ENCODE measurements at places on chromosomes 3 and 15. TPM values are rescaled to one million over a fixed set of nuclear protein-coding genes. Genes with fewer than 3 reads are reported as not detected.

Gene ETV5
- total RNA-seq, result 4.3 TPM

Gene ACP3
- 57.5 TPM for total RNA-seq

Gene ACKR2
- total RNA-seq, result 1.1 TPM

Gene PRICKLE2
- 6.0 TPM for total RNA-seq

Gene A4GNT
- total RNA-seq, result not detected

Gene SLC38A3
- total RNA-seq, result 0.60 TPM

Gene CD86
- 1.2 TPM for total RNA-seq

Gene GOLGA6L4
- total RNA-seq, result 2.4 TPM

- ATAC-seq, result no peak
Measured at GRCh38 chr3:8456412-8456811, 45.2 kb upstream of the LMCD1 start.

GRCh38 chr3:184347321-184348056 lies 10.1 kb downstream of the FAM131A start:
- no peak for ATAC-seq

DNA sequence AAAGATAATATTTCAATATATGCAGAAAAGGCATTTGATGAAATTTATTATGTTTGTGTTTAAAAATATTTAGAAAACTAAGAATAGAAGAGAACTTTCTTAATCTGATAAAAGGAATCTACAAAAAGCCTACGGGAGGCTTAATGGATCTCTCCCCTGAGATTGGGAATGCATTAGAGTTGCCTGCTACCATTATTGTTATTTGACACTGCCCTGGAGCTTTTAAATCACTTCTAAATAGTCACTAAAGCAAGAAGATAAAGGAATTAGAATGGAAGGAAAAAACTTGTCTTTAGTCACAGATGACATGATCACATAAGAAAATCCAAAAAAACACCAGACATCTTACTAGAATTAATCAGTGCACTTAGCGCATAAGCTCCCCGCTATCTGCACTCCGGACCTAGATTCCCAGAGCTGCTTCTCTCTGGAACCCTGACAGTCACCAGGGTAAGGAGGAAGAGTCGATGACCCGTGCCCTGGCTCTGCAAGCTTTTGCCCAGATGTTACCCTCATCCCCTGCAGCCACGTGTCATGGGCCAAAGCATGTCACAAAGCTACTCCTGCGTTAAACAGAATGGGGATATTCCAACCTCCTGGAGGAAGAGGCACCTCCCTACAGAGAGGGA lies 97.1 kb downstream of the MINAR1 start:
- no peak for ATAC-seq

- no peak for ATAC-seq
Measured at GRCh38 chr3:112382543-112383160, 49.7 kb downstream of the CD200 start.

GRCh38 chr3:36796881-36797280 lies 32.5 kb upstream of the DCLK3 start:
- ATAC-seq, result no peak

- no peak for ATAC-seq
Measured at GRCh38 chr15:80405970-80406369, 1.8 kb downstream of the ARNT2 start.

- ATAC-seq, result no peak
Measured at GRCh38 chr3:14224895-14225294, 46.3 kb downstream of the LSM3 start.

DNA sequence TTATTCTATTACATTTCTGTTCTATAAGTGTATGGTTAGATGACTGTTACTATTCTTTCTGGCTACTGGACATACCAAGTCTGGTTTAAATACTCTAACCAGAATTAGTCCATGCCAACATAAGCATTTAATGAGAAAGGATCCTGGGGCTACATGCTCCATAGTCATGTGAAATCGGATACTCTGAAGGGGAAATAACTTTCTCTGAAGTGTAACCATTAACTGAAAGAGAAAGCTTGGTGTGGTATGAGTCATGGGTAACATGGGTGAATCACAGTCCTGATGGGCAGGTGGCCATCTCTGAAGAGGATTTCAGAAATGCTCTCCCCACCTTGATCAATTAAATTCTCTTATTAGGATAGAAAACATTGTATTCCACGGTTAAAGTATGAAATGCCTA lies 69.4 kb downstream of the FHIT start:
- ATAC-seq, result peak; percentile 86

DNA sequence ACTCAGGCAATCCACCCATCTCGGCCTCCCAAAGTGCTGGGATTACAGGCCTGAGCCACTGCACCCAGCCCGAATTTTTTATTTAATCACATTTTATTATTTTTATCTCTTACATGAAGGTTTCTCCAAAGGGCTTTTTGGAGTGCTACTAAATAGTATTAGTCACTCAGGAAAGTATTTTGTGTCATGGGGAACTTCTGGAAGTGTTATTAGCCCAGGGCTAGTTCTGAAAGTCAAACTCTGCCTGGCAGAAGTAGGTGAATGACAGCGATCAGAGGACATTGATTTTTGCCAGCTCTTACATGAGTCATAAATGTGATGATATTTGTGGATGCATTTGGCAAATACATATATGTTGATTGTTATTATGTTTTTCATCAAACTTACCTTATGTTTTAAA lies 48.7 kb downstream of the ZPLD1 start:
- ATAC-seq, result no peak

GRCh38 chr15:85356276-85356675 lies 24.1 kb upstream of the AKAP13 start:
- no peak for ATAC-seq

GRCh38 chr3:16476636-16477035 lies 36.9 kb downstream of the RFTN1 start:
- no peak for ATAC-seq

DNA sequence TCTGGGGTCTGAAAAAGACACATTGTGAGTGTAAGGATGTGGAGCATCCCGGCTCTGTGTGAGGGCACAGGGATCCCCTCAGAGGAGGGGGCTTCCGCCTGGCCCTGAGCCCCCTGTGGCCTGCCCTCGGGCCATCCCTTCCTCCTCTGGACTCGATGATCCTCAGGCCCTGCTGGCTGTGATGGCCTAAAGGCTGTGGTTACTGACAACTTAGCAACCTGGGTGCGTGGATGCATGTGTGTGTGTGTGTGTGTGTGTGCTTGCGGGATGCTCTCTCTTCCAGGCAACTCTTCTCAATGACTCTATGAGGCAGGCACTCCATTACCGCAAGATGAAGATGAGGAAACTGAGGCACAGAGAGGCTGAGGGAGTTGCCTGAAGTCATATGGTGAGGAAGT lies 66.0 kb downstream of the ASB7 start:
- ATAC-seq, result no peak

DNA sequence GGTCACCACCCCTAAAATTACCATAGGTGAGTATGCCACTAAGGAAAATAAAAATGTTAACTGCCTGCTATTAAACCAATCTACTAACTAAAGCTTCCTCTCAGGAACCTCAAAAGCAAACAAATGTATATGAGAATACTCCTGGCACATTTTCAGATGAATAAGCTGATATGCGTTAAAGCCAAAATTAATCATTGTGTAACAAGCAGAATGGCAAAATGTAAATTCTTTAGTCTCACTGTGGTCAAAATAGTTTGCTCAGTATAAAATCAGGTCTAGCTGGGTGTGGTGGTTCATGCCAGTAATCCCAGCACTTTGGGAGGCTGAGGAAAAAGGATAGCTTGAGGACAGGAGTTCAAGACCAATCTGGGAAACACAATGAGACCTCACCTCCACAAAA lies 53.6 kb downstream of the SUMF1 start:
- no peak for ATAC-seq

- ATAC-seq, result no peak
Measured at GRCh38 chr3:72744330-72744729, 103.9 kb downstream of the SHQ1 start.
